Stimulated activated naive CD8-positive, alpha-beta T cell treated with anti-CD3 and anti-CD28 coated beads, Interleukin-15, Interleukin-2, amounts not matched to agents 100 U/mL and 50 U/mL, for 24 hours (primary cell): ENCODE measurements at places on chromosomes 11 and 22.
A peak's percentile ranks its signal among the peaks of the same experiment; 100 is the strongest.

- no peak for DNase-seq
These were observed 25.6 kb upstream of the NRIP3 start for GRCh38 chr11:9029422-9029821.

DNA sequence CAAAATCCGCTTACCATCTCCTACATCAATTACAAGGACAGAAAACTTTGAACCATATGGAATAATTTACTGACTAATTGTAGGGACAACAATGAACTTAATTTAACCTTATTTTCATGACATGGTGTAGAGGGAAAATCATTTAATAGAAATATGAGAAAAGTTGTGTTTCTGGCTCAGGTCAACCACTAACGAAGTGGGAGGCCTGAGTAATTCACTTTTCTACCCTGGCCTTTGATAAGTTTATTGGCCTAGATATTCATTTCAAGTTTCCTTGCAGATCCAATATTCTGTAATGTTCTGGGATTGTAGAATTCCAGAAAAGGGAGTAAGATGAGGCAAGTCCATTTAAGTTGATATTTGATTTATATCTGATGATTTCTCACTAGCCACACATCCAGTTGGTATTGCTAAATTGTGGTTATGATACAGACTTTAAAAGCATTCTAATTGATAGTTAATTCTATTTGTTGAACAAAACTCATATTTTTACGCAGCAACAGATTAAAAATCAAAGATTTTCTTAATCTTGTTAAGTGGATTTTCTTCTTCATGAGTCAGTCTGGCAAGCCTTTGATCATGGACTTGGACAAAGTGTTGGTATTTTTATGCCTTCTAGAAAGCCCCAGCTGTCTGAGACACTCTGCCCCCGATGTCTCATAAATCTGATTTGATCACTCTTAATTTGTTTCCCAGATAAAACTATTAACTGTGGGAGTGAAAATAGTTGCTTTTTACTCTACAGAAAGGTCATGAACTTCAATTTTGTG, 336.5 kb downstream of the TMEM135 start:
- DNase-seq, result no peak

GRCh38 chr22:20955548-20955947, 11.5 kb upstream of the AIFM3 start:
- DNase-seq, result no peak

- DNase-seq, result peak; percentile 42
These were observed 14.2 kb downstream of the TMEM121B start for GRCh38 chr22:17106785-17107546.

DNA sequence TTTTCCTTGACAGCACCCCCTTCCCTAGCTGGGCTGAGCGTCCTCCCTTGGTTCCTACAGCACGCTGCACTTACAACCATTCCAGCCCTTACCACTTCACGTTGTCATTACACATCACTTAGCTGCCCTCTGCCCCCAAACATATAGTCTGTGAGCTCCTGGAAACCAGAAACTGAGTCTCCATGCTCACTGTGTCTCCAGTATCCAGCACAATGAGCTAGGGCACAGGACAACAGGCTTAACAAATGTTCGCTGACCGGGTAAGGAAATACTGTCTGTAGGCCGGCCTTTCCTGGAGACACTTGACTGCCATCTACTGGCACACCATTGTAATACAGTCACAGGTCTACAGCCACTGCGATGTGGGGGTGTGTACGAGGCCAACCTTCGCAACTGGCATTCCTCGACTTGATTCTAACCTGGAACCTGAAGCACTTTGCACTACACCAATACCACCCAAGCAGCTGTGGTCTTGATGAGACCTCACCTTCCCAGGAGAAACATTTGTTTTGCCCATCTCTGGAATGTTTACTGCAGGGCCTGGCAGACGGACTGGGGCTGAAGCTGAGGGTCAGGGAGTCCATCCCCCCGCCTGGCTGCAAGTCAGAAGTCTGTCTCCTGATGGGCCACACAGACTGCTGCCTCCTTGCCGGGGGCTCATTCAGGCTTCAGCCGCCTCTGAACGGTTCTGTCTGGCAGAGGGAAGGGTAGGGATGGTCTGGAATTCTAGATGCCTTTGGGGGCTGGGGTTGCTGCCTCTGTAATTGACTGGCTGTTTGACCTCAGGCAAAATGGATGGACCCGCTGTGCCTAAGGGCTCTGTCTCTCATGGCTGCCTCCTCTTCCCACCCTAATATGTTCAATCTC, 72.0 kb downstream of the SYN3 start:
- DNase-seq, result peak; percentile 54

DNA sequence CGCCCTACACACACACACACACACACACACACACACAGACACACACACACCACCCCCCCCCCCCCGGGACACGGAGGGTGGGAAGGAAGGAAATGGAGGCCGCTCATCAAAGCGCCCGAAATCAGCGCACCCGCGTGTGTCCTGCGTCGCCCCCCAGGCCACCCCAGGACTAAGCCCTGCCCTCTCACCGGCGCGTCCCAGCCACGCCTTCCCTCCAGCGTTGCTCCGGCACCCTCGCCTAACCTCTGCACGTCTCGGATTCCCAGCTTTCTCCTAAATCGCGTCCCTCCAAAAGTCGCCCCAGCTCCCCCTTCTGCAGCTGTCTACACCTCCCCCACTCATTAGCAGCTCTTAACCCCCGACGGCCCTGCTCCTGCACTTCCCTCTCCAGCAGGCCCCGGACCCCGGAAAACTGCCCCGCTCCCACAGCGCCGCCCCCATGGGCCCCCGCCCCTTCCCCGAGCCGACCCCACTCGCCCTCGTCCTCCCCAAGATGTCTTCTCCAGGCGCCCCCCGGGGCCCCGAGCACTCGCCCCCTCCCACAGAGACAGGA, 557 bp downstream of the PACSIN2 start:
- DNase-seq, result peak; percentile 47

GRCh38 chr11:112455791-112456190, 195.1 kb upstream of the PLET1 start:
- DNase-seq, result no peak

- DNase-seq, result no peak
These were observed 95.7 kb downstream of the TEAD1 start for GRCh38 chr11:12769834-12770345.

DNA sequence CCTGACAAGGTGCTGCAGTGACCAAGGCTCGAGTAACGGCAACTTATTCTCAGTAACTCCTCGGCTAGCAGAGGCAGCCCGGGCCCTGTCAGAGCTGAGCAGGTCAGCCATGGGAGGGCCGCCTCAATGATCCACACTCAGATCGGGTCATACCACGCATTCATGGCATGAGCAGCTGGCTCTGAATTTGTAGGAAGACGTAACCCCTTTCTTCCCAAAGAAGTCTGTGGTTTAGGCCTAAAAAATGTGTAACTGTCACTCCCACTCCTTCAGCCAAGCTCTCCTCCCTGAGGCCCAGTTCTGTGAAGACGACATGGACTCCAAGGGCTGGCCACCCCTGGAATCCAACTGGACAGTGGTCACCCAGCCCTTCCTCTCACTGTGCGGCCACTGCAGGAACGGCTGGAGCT, 30.0 kb downstream of the PPP2R1B start:
- no peak for DNase-seq

GRCh38 chr11:92810423-92811064, 158.9 kb upstream of the MTNR1B start:
- no peak for DNase-seq

DNA sequence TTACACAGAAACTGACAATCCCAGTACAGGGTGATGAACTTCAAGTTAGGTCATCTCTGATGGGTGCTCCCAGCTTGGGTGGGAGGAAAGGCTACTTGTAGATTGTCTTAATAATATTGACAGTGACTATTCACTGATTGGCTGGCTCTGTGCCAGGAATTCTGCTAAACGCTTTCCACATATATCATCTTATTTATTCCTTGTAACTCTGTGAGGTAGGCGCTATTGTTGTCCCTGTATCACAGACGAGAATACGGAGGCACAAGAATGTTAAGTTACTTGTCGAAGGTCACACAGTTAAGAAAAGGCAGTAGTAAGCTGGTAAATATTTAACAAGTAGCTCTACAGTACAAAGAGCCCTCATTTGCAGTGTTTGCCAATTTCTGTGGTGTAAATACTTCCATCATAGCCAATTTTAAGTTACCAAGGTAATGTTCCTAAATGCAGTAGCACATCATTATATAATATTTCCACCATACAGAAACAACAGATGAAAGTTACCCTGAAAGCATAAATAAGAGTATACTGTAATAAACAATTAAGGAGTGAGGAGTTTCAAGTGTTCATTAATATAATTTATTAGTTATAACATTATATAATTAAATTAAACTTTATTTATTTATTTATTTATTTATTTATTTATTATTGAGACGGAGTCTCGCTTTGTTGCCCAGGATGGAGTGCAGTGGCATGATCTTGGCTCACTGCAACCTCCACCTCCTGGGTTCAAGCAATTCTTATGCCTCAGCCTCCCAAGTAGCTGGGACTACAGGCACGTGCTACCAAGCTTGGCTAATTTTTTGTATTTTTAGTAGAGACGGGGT, 11.5 kb upstream of the TIMP3 start:
- DNase-seq, result no peak

GRCh38 chr22:24928322-24928721, 18.2 kb downstream of the LHFPL7 start:
- DNase-seq, result no peak

DNA sequence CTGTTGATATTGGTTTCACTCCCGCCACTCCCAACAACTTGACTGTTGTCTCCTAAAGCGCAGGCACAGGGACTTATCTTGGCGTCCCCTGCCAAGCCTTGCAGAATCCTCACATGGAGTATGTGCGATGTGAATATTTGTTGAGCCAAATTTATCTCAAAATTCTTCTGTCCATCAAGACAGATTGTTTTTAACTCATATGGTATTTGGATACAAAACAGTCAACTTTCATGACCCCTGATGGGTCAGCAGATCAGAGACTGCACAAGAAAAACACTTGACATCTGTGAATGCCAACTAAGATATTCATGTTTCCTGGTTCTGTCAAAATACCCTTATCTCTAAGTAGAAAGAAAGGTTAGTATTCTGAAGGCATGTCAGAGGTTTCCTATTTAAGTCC, 221.7 kb upstream of the BLID start:
- DNase-seq, result no peak

DNA sequence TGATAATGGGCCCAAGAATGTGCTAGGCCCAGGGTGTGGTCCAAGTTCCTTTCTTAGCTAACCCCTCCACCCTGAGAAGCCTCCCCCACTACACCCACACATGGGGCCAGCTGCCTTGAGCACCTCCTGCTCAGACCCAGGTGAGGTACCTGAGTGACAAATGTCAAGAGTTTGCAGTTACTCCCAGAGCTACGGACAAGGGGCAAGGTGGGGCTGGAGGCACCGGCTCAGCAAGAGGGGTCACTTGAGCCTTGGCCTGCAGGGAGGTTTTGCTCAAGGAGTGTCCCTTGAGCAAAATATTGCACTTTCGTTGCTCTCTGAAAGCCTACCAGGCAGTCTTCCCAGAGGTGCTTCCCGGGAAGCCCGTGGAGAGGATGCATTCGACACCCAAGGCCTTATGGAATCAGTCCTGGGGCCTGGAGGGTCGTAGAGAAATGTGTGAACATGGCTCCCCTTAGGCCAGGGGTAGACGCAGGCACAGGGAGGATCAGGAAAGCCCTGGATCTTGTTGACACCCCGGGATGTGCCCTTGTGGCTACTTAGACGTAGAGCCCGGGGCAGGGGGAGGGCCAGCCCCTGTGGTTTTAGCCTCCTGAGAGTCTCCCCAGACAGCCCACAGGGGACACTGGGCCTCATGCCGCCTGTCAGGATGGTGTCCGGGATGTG, 114.2 kb downstream of the KCNQ1 start:
- DNase-seq, result no peak

DNA sequence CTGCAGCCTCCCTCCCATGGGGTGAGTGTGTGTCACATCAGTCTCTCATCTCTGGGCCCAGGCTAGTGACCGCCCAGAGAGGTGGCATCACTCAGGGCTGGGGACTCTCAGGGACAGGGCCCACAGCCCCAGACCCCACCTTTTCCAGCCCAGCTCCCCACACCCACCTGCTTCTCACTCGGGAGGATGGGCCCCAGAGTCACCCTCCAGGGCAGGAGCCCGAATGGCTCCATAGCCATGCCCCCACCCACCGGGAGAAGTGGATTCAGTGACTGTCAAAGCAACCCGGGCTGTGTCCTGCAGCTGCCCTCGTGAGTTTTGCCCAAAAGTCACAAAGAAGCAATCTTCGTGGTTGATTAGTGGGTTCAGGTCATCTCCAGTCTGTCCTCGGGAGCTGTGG, 26.0 kb downstream of the PARVG start:
- no peak for DNase-seq

DNA sequence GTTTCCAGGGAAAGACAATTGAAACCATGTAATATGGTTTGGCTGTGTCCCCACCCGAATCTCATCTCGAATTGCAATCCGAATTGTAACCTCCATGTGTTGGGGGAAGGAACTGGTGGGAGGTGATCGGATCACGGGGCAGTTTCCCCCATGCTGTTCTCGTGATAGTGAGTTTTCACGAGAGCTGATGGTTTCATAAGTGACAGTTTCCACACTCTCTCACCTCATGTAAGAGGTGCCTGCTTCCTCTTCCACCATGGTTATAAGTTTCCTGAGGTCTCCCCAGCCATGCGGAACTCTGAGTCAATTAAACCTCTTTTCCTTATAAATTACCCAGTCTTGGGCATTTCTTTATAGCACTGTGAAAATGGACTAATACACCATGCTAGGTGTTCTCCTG, 148.3 kb upstream of the CADM1 start:
- DNase-seq, result no peak

DNA sequence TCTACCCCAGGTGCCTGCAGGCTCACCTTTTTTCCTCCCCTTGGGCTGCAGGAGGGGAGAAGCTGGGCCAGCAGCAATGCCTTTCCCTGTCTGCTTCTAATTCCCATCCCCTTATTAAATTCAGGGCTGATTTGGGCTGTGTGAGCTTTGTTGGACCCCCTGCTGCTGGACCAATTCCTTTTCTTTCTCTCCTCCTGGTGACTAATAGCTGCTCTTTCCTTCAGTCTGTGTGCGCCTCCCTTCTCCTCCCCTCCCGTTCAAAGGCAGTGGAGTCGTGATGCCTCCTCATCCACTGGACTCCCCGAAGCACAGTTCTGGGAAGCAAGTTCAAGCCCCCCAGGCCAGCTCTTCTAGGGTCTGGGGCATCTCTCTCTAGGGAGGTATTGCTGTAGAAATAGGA, 567.9 kb upstream of the CADM1 start:
- no peak for DNase-seq

DNA sequence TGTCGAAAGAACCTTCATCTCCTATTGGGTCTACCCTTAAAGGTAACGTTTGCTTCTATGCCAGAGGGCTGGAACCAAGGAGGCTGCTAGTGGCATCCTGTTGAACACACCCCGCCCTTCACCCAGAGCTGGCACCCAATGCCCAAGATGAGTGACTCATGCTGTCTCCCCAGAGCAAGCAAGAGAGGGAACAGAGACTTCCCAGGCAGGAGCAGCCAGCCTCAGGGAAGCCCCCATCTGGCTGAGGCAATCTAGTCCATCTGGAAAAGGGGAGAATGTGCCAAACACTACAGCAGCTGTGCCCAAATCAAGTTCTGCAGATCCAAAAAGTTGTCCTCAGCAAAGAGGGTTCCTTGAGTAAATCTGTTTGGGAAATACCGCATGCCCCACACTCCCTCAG, 91.9 kb upstream of the TP53I11 start:
- no peak for DNase-seq
